ENCODE measurements at places on chromosomes 3 and 15.

- peak; percentile 4 for DNase-seq
These were observed 672 bp downstream of the TFRC start for GRCh38 chr3:196081002-196081833.

GRCh38 chr3:39434574-39434973, 28.1 kb downstream of the RPSA start:
- DNase-seq = no peak

DNA sequence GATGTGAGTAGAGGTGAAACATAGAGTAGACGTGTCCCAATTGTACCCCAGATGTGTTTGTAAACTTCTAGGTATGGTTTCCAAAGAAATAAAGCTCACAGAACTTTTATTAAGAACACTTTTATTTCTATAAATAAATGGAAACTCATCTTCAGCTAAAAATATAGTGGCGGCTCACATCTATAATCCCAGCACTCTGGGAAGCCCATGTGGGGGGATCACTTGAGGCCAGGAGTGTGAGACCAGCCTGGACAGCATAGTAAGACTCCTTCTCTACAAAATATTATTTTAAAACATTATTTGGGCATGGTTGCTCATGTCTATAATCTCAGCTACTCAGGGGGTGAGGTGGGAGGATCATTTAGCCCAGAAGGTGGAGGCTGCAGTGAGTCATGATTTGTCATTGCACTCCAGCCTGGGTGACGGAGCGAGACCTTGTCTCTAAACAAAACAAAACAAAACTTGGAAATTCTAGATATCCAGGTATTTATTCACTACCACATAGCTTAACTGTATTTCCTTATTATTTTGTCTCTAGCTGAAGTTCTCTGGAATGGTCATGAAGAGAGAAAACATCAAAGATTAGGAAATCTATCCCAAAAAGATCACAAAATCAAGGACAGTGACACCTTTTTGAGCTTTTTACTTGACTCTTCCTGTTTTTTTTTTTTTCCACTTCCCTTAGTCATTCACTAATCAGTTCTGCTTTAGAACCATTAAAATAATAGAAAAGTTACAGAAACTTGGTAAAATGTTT, 258.1 kb downstream of the TIGIT start:
- no peak for DNase-seq

- DNase-seq = no peak
These were observed 130.8 kb downstream of the ZNF621 start for GRCh38 chr3:40655551-40655950.

DNA sequence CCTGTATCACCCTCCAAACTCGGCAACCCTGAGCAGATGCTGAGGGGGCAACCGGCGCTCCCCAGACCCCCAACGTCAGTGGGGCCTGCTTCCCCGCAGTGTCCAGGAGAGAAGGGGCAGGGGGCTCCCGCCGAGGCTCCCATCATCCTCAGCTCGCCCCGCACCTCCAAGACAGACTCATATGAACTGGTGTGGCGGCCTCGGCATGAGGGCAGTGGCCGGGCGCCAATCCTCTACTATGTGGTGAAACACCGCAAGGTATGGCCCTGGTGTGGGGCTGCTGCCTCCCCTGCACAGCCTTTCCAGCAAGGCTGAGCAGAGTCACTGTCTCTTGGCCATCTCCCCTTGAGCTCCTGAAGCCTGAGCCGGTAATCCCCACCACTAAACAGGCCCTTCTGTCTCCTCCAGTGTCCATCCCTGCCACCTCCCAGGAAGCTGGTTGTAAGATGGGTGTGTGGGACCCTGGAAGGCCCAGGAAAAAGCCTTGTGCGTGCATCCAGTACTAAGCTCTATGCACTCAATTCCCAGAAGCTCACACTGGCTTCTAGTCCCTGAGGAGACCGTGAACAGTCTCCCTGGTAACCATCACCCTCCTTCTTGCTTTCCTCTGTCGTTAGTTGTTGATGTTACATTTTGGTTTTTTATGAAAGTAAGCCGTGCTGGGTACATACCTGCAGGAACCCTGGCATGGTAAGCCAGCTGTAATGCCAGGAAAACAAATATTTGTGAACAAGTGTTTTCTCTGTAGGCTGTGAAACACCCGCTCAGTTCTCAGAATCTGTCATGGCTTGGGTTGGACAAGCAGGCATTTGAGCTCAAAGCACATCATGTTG, 63.3 kb downstream of the BOC start:
- DNase-seq = no peak

All from activated CD8-positive, alpha-beta memory T cell treated with anti-CD3 and anti-CD28 coated beads for 1 hour (primary cell).